HCT116 (cell line): ENCODE measurements at places on chromosomes 6 and 20. TPM values are rescaled to one million over a fixed set of nuclear protein-coding genes. Genes with fewer than 3 reads are reported as not detected.
A peak's percentile ranks its signal among the peaks of the same experiment; 100 is the strongest.

DNA sequence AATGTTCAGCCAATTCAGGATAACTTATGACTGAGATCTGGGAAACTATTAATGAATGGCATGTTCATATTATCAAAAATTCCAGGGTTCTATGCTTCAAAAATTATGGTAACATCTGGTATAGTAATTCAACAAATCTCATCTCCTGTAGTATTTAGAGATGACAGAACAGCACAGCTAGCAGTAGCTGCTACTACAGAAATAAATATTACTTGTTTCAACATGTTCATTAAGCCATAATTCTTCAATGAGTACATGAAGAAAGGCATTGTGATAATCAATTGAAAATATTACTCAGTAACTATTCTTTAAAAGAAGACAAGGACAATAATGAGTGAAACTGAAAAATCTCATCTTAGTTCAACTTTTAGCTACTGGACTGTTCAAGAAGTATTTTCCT is 66.8 kb downstream of the ATG5 start:
- no peak overlapping the region for H3K27ac ChIP-seq
- peaks cover 17% of the 10 kb centered on the region for H3K4me1 ChIP-seq
- DNase-seq: no peak
- no peaks in the 10 kb centered on the region for H3K27me3 ChIP-seq
- no peaks in the 10 kb centered on the region for H3K36me3 ChIP-seq
- no peak overlapping the region for H3K4me3 ChIP-seq

- H3K27ac ChIP-seq: no peak overlapping the region
- no peak overlapping the region for H3K4me3 ChIP-seq
- DNase-seq: no peak
- H3K27me3 ChIP-seq: no peaks in the 10 kb centered on the region
- peaks cover 17% of the 10 kb centered on the region; the same call in 1 of the 2 replicates for H3K4me1 ChIP-seq
These were observed 86.1 kb upstream of the SIRPA start for GRCh38 chr20:1809131-1809572.

GRCh38 chr6:87396595-87397392 is 11.0 kb upstream of the CFAP206 start:
- H3K27me3 ChIP-seq: no peaks in the 10 kb centered on the region
- no peaks in the 10 kb centered on the region for H3K36me3 ChIP-seq
- no peak for DNase-seq
- no peak overlapping the region for H3K4me3 ChIP-seq
- H3K27ac ChIP-seq: no peak overlapping the region

DNA sequence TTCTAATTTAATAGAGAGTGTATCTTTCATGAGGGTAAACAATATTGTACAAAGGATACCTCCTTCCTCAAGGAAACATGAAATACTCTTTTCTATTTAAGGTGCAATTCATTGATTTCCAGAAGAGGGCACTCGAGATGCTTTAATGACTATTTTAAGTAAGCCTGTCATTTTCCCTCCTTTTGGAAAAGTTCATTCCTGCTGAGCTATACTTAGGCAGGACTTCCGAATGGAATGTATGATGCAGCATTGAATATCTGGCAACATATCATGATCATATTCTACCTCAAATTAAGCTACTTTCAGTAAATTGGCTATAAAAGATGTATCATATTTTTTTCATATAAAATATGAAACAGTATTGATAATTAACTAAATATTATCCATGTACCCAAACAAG is 5.0 kb downstream of the DST start:
- H3K4me1 ChIP-seq: peaks cover 4% of the 10 kb centered on the region
- no peak overlapping the region for H3K4me3 ChIP-seq
- no peaks in the 10 kb centered on the region for H3K27me3 ChIP-seq

DNA sequence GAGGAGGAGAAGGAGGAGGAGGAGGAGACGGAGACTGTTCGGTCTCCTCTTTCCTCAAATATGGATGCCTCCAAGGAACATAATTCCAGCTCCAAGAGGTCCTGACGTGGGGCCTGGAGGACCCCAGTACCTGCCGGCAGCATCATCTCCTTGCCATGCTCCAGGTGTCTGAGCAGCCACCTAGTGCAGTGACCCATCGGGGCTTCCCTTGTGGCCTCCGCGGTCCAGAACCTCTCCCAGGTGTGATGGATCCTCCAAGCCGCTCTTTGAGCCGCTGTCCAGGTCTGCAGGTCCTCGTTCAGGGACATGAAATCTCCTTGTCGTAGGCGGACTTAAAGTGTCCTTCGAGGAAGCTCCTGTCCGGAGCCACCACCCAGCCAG is 35.8 kb upstream of the HLA-C start:
- no peak for DNase-seq
- H3K4me1 ChIP-seq: no peaks in the 10 kb centered on the region
- H3K27ac ChIP-seq: no peak overlapping the region
- H3K4me3 ChIP-seq: no peak overlapping the region

DNA sequence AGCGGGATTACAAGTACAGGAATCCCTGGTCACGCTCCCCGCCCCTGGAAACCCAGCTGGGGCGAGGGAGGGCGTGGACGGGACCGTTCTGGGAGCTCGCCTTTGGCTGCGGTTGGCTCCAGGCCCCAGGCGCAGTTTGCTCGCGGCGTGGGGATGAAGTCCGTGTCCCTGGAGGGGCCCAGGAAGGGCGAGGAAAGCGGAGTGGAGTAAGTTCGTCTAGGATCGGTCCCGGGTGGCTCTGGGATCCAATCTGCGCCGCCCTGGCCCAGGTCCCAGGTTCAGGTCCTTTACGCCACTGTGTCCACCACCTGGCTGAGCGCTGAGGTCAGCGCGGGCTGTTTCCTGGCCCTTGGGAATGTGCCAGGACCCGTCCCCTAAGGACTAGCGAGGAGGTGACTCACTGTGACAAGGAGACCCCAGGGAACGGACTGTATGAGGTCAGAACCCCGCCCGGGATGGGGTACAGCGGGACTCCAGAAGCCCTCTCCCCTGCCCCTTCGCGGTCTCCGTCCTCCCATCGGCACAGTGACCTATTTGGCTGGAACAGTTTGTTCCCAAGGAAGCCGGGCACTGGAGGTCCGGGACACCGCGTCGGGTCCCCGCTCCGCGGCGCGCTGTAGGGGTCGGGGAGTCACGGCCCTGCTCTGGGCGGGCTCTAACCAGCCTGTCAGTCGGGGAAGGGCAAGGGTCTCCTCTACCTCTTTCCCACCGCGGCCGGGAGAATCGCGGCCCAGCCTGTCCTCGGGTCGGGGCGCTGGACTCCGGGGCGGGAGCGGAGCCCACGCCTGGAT is 724 bp downstream of the CDKN1A start:
- H3K4me1 ChIP-seq: peaks cover 60% of the 10 kb centered on the region
- H3K36me3 ChIP-seq: no peaks in the 10 kb centered on the region
- no peak for DNase-seq
- H3K27ac ChIP-seq: peak overlapping the region; percentile 64
- H3K4me3 ChIP-seq: peak overlapping the region; percentile 93

- H3K4me1 ChIP-seq: no peaks in the 10 kb centered on the region
- DNase-seq: no peak
- H3K27me3 ChIP-seq: no peaks in the 10 kb centered on the region
- no peak overlapping the region for H3K4me3 ChIP-seq
These were observed 52.3 kb upstream of the UFL1 start for GRCh38 chr6:96469312-96469711.

GRCh38 chr20:53922901-53923314 is 147.5 kb downstream of the BCAS1 start:
- no peak for DNase-seq
- H3K27me3 ChIP-seq: no peaks in the 10 kb centered on the region
- H3K27ac ChIP-seq: no peak overlapping the region
- H3K4me3 ChIP-seq: no peak overlapping the region
- peaks cover 11% of the 10 kb centered on the region; the same call in 1 of the 2 replicates for H3K4me1 ChIP-seq

GRCh38 chr20:21232546-21233280 is 70.4 kb upstream of the XRN2 start:
- no peak for DNase-seq
- H3K36me3 ChIP-seq: no peaks in the 10 kb centered on the region

GRCh38 chr6:2412731-2413130 is 167.3 kb upstream of the GMDS start:
- no peaks in the 10 kb centered on the region for H3K36me3 ChIP-seq
- H3K4me1 ChIP-seq: no peaks in the 10 kb centered on the region
- no peak overlapping the region for H3K4me3 ChIP-seq
- DNase-seq: no peak

DNA sequence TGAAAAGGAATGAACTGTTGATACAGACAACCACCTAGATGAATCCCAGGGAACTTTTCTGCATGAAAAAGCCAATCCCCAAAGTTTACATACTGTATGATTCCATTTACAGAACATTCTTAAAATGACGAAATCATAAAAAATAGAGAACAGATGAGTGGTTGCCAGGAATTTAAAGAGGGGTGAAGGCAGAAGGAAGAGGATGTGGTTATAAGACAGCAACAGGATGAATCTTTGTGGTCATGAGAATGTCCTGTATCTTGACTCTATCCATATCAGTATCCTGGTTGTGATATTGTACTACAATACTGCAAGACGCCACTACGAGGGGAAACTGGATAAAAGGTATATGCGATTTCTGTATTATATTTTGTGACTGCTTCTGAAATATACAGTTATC is 70.1 kb upstream of the EMILIN3 start:
- H3K4me3 ChIP-seq: no peak overlapping the region
- no peak overlapping the region for H3K27ac ChIP-seq
- H3K27me3 ChIP-seq: no peaks in the 10 kb centered on the region
- H3K36me3 ChIP-seq: no peaks in the 10 kb centered on the region

GRCh38 chr6:70838907-70839285 is 118.0 kb downstream of the B3GAT2 start:
- H3K4me3 ChIP-seq: no peak overlapping the region
- no peaks in the 10 kb centered on the region for H3K36me3 ChIP-seq
- no peaks in the 10 kb centered on the region for H3K4me1 ChIP-seq

Gene MUC21
- total RNA-seq: not detected

Gene MAS1
- not detected for total RNA-seq

Gene GMPR
- 24.0 TPM for total RNA-seq

Gene COL9A3
- total RNA-seq: 29.7 TPM

Gene EYA4
- not detected for total RNA-seq

Gene SMLR1
- total RNA-seq: not detected

Gene PDE7B
- 0.61 TPM for total RNA-seq

Gene RIOK1
- 39.0 TPM for total RNA-seq

Gene ARFGEF3
- 3.8 TPM for total RNA-seq

Gene COL9A1
- total RNA-seq: not detected
